ENCODE measurements at places on chromosomes 1 and 21.

- DNase-seq, result no peak
These were observed 8.4 kb downstream of the TRAF5 start for GRCh38 chr1:211334986-211335385.

GRCh38 chr1:41664861-41665640, 180.6 kb upstream of the EDN2 start:
- DNase-seq, result no peak

DNA sequence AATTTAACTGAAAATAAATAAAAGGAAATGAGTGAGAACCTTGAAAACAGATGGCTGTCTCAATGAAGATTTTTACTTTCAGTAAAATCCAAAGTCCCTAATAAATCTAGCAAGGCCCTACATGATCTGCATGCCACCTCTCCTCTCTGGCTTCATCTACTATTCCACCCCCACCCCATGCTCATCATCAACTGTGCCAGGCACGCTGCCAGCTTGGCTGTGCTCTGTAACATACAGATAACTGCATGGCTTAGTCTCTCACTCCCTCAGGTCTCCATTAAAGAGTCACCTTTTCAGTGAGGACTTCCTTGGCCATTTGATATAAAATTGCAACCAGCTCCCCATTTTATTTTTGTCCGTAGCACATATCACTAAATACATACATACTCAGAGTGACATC, 26.7 kb downstream of the RGSL1 start:
- DNase-seq, result no peak

DNA sequence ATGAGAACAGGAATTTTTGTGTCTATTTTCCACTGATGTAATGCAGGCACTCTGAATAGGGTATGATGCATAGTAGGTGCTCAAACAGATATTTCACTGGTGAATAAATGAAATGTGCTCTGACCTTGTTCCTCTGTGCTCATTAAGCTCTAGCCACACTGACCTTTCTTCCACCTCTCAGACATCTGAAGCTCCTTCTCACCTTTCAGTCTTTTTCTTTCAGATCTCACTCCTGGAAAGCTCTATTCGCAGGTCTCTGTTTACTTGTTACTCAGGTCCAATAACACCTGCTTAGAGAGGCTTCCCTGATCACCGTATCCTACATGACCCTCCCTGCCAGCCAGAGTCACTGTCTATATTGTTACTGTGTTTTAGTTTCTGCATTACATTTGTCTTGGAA, 59.2 kb upstream of the IVNS1ABP start:
- DNase-seq, result peak; percentile 6

- no peak for DNase-seq
These were observed 5.7 kb downstream of the LGR6 start for GRCh38 chr1:202199040-202199889.

- no peak for DNase-seq
These were observed 549.5 kb upstream of the OLFM3 start for GRCh38 chr1:102546251-102546650.

GRCh38 chr1:47514229-47514628, 76.4 kb downstream of the FOXD2 start:
- DNase-seq, result no peak

- no peak for DNase-seq
These were observed 6.3 kb downstream of the CDKN2C start for GRCh38 chr1:50976111-50976889.

- no peak for DNase-seq
These were observed 130.4 kb upstream of the F3 start for GRCh38 chr1:94672001-94672400.

Measured in NCI-H510A (cell line).